ENCODE measurements at places on chromosomes 16 and 17.

- DNase-seq: peak; percentile 5
Measured at GRCh38 chr17:3944485-3945388, 19.5 kb downstream of the ATP2A3 start.

GRCh38 chr17:17472333-17472920, 4.4 kb upstream of the MED9 start:
- no peak for DNase-seq

DNA sequence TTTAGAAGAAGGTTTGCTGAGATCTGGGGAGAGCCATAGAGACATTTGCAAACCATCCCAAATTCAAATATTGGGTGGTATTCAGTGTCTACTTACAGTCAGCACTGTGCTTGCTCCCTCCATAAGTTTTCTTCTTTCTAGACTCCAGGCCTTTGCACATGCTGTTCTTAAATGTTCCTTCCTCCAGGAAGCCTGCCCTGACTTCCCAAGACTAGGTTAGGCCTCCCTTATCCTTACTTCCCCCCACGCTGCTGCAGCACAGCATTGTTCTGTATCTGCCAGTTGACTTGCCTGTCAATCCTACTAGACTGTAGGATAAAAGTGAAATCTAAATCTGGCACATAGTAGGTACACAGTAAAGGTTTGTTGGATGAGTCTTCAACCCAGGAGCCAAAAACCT, 53.4 kb downstream of the ASIC2 start:
- DNase-seq: no peak

DNA sequence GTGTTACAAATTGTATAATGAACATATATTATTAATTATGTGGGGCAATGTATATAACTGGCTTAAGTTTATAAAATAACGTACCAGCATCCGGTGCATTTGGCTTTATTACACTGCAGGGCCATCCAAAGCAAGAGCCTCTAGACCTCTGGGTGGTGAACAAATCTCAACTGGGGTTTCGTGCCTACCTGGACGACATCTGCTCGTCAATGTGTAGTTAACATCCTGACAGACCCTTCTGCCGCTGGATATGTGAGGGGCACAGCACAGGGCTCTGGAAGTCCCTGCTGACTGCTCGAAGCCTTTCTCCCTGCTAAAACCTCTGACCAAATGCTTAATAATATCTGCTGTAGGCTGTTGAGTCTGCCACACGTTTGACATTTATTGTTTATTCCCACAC, 2.3 kb downstream of the TMEM186 start:
- DNase-seq: no peak

DNA sequence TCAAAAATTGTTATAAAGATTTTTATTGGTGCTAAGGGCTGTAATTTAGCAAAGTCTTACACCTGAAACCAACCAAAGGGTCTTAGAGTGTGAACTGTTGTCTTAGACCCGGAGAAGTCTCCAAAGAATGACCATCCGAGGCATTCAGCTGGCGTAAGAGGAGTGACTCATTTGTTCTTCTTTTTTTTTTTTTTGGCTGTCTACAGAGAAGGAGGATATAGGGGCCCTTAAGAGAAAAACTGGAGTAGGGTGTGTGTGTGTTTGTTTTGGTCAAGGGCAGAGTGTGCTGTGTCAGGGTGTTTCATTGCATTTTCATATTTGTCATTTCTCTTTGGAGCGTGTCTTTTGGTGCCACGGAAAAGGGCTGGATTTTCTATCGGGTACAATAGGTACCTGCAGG, 508.0 kb downstream of the WWOX start:
- DNase-seq: no peak

- peak; percentile 62 for DNase-seq
Measured at GRCh38 chr17:75764711-75765421, at the start of gene GALK1. Gene GALK1, minus strand, starts transcription at chr17:75765192. Its CDS starts 56 bp downstream, at chr17:75765136.

GRCh38 chr16:548586-548985, 11.6 kb upstream of the PRR35 start:
- no peak for DNase-seq

- DNase-seq: no peak
Measured at GRCh38 chr17:4407851-4408250, 25.9 kb upstream of the SPNS3 start.

Data from activated effector memory CD4-positive, alpha-beta T cell treated with Interleukin-2 at 50 U/mL for 16 hours (primary cell).